ENCODE measurements at places on chromosomes 16 and 17. TPM values are rescaled to one million over a fixed set of nuclear protein-coding genes. Genes with fewer than 3 reads are reported as not detected.

UBE2G1 gene
- total RNA-seq: 68.0 TPM

SCARF1 gene
- total RNA-seq: 0.94 TPM

SBK1 gene
- total RNA-seq: 3.9 TPM

DNA sequence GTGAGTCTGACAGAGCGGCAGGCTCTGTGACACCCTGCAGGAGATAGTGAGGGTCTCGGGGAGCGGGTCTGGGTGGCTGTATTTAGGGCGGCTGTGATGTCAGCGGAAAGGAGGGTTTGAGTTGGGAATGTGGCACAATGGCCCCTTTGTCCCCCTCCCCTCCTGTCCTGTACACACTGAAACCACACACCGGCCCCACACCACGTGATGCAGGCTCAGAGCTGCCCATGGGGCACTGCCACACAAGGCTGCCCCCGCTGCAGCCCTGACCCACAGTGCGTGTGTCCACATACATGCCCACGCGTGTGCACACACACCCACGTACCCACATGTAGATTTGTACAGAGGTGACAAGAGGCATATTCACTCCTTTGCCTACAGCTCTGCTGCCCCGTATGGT lies 15.3 kb downstream of the SGCA start:
- no peaks in the 10 kb centered on the region for H3K36me3 ChIP-seq
- H3K27me3 ChIP-seq: no peaks in the 10 kb centered on the region
- H3K27ac ChIP-seq: no peak overlapping the region
- no peak overlapping the region for H3K4me3 ChIP-seq
- no peak for DNase-seq

GRCh38 chr17:45038728-45039634 lies 12.5 kb downstream of the DCAKD start:
- no peak for DNase-seq
- no peaks in the 10 kb centered on the region for H3K4me1 ChIP-seq
- H3K27me3 ChIP-seq: no peaks in the 10 kb centered on the region
- H3K27ac ChIP-seq: no peak overlapping the region
- peaks cover 5% of the 10 kb centered on the region for H3K36me3 ChIP-seq

- H3K36me3 ChIP-seq: no peaks in the 10 kb centered on the region
- no peak overlapping the region for H3K4me3 ChIP-seq
- H3K4me1 ChIP-seq: peaks cover 44% of the 10 kb centered on the region
- DNase-seq: no peak
- H3K27me3 ChIP-seq: no peaks in the 10 kb centered on the region
- H3K27ac ChIP-seq: no peak overlapping the region
Measured at GRCh38 chr16:89346869-89347268, 129.4 kb downstream of the ZNF778 start.

- no peaks in the 10 kb centered on the region for H3K4me1 ChIP-seq
- no peak overlapping the region for H3K4me3 ChIP-seq
- H3K27me3 ChIP-seq: peaks cover 6% of the 10 kb centered on the region
- H3K27ac ChIP-seq: no peak overlapping the region
- H3K36me3 ChIP-seq: no peaks in the 10 kb centered on the region
- DNase-seq: no peak
Measured at GRCh38 chr16:84318091-84318975, 23.7 kb downstream of the WFDC1 start.

DNA sequence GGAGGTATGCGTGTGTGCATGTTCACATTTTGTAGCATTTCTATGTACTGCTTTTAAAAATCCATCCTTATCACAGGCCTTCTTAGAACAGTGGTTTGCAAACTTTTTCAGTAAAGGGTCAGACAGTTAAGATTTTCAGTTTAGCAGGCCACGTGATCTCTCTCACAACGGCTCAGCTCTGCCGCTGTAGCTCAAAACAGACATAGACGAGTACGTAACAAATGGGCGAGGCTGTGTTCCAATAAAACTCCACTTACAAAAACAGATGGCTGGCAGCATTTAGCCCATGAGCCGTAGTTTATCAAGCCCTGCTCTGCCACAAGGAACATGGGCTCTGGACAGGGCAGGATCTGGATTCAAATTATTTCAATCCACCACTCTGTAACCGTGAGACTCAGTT lies 141.8 kb downstream of the XYLT1 start:
- no peaks in the 10 kb centered on the region for H3K4me1 ChIP-seq
- no peaks in the 10 kb centered on the region for H3K36me3 ChIP-seq
- no peak for DNase-seq
- no peak overlapping the region for H3K4me3 ChIP-seq
- no peak overlapping the region for H3K27ac ChIP-seq

GRCh38 chr16:55297910-55298479 lies 26.0 kb upstream of the IRX6 start:
- H3K27ac ChIP-seq: no peak overlapping the region
- no peaks in the 10 kb centered on the region for H3K36me3 ChIP-seq
- no peak for DNase-seq
- H3K4me3 ChIP-seq: no peak overlapping the region
- no peaks in the 10 kb centered on the region for H3K4me1 ChIP-seq

- H3K27ac ChIP-seq: no peak overlapping the region
- DNase-seq: no peak
- H3K36me3 ChIP-seq: peaks cover 13% of the 10 kb centered on the region
- H3K4me1 ChIP-seq: no peaks in the 10 kb centered on the region
Measured at GRCh38 chr17:64156670-64157069, 26.7 kb upstream of the ERN1 start.

- no peaks in the 10 kb centered on the region for H3K36me3 ChIP-seq
- no peak for DNase-seq
Measured at GRCh38 chr17:42889809-42890208, 10.8 kb upstream of the G6PC1 start.

GRCh38 chr17:15121426-15121825 lies 143.7 kb downstream of the PMP22 start:
- no peak overlapping the region for H3K27ac ChIP-seq
- no peak for DNase-seq
- H3K27me3 ChIP-seq: no peaks in the 10 kb centered on the region
- no peaks in the 10 kb centered on the region for H3K4me1 ChIP-seq
- H3K4me3 ChIP-seq: no peak overlapping the region
- no peaks in the 10 kb centered on the region for H3K36me3 ChIP-seq
